ENCODE measurements at places on chromosomes 6 and 20.

GRCh38 chr6:41504466-41505121, 41.6 kb upstream of the FOXP4 start:
- no peak for DNase-seq

DNA sequence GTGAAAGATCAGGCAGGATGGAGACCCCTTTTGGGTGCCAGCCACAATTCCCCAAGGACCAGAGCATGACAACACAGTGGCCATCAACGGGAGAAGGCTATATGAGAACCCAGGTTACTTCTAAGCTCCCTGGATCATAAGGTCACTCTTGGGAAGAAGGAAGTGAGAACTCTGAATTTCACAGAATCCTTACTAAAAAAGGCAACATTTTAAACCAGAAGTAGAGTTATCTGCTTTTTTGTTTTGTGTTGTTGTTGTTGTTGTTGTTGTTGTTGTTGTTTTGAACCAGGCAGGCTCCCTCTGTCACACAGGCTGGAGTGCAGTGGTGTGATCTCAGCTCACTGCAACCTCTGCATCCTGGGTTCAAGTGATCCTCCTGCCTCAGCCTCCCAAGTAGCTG, 107.4 kb upstream of the TNFAIP3 start:
- no peak for DNase-seq

- DNase-seq, result no peak
Measured at GRCh38 chr6:159325476-159325875, 156.3 kb downstream of the FNDC1 start.

DNA sequence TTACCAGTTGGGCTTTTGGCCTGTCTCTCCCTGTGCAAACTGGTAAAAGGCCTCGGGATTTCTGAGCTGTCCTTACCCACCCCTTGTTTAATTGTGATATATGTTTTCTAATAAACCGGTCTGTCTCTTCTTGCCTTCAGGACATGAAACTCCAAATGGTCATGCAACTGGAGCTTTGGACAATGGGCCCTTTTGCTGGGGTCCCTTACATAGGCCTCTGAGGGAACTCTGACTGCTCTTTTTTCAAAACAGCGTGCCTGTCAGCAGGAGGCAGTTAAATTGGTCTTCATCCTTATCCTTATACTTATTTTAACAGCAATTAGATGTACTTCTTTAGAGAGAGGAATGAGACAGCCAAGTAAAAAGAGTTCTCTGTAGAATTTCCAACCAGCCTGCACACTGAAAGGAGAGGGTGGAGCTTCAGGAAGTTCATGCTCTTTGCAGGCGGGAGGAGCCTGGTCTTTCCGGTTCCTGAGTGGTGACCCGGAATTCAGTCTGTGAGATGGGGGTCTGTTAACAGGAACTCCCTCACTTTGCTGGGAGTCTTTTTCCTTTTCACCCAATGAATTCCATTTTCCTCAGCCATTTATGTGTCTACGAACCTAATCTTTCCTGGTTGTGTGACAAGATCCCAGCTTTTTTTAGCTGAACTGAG, 299.6 kb upstream of the GJE1 start:
- no peak for DNase-seq

DNA sequence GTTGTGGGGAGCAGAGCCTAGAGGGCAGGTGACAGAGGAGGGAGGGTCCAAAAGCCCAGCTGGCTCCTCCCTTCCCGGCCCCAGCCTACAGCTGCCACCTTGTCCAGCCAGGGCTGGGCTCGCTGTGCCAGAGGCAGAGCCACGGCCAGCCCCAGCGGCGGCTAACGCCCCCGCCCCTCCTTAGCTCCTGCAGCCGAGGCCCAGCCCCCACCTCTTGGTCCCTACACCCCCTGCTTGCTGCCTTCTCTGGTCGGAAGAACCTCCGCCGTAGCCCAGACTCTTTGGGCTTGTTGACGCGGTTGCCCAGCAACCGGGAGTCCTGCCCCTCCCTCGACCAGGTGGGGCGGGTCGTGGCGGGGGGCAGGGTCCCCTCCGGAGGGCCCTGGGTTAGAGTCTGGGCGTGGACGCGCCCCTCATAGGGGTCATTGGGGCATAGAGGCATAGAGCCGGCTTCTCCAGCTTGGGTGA, 521 bp upstream of the LKAAEAR1 start:
- no peak for DNase-seq

- DNase-seq, result no peak
Measured at GRCh38 chr20:32451682-32452461, 93.7 kb downstream of the ASXL1 start.

DNA sequence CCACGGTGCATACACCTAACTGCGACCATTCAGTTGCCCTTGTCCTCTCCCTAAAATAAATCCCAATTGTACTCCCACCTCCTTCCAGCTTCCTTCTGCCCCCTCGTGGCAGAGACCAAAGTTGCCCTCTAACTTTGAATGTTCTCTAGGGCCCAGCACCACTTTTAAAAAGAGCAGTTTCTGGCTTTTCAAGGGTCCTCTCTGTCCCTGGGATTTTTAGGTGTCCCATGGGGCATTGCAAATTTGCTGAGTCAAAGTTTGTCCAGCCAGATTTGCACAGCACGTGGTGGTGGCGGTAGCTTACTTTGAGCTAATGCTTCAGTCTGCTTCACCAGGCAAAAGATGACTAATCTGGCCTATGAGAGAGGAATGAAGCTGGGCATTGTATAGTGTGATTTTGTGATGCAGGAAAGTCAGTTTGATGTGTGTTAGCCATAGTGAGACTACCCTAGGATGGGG, 100.2 kb downstream of the PERP start:
- DNase-seq, result no peak

- DNase-seq, result no peak
Measured at GRCh38 chr20:63525971-63526370, 5.4 kb downstream of the PPDPF start.

- DNase-seq, result no peak
Measured at GRCh38 chr20:49570828-49571552, 3.1 kb upstream of the PTGIS start.

GRCh38 chr6:163293286-163293685, 121.2 kb upstream of the QKI start:
- DNase-seq, result no peak

GRCh38 chr6:138204792-138205384, 13.4 kb downstream of the PBOV1 start:
- DNase-seq, result no peak

GRCh38 chr20:49657118-49657901, 56.4 kb downstream of the B4GALT5 start:
- DNase-seq, result no peak

DNA sequence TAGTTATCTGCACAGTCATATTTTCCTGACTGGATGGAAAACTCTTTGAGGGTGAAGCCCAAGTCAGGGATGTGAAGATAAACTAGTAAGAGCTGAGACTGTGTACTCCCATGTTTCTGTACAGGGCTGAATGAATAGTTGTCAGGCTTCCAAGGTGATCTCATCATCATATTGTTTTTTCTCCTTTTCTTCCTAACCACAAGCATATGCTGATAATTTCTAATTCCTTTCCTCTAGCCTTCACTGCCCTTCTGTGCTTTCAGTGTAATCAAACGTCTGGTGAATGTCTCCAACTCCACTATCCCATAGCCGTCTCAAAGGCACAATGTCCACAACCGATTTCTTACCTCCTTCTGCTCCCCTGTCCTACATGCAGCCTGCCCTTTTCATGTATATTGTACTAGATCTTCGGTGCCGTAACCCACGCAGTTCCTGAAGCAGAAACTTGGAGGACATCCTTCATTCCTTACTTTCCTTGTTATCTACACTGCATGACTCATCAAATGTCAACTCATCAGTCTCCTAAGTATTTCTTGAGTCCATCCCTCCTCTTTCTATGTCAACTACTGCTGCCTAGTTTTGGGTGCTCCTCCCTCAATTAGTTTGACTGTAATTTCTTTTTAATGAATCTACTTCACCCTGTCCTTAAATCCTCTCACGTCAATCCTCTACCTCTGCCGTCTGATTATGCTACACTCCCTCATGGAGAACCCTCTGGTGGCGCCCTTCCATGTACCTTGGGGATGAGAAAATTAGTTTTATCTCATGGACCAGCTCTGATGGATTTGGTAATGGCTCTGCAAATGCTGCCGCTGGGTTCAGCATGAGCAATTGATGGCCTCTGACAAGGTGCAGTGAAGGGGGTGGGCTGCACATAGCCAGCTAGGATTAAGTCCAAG, 21.9 kb downstream of the NCOA7 start:
- DNase-seq, result no peak

GRCh38 chr6:70160276-70160675, 142.6 kb downstream of the COL9A1 start:
- DNase-seq, result no peak

DNA sequence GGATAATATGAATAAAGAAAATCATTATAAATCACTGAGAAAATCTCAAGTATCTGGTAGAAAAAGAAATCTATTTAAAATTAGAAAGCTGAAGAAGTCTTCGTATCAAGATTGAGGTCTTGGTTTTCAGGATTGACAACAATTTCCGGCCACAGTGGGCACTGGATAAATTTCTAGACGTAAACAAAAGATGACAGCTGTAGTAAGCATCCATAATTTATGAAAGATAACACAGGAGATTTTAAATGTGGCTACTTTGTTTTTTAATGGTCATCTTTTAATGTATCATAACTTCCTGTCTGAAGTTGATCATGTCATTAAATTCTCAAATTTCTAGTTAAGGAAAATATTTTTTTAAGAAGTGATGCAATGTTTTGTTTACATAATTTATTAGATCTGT, 444.2 kb downstream of the HTR1B start:
- no peak for DNase-seq

DNA sequence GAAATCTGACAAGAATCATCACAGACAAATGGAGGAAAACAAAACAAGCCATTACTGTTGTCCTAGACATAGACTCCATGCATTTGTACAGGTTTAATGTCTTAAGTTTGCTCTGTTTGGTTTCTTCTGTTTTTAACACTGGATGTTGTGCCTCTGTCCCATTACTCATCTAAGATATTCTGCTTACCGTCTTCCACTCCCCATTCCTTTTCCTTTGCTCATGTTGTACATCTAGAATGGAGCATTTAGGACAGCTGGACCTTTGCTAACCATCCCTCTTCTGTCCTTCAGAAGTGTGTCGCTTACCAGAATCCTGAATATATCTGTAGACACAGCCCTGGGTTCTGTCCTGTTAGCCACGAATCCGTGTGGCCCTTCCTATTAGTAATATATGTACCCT, 35.2 kb downstream of the RAB22A start:
- DNase-seq, result no peak

DNA sequence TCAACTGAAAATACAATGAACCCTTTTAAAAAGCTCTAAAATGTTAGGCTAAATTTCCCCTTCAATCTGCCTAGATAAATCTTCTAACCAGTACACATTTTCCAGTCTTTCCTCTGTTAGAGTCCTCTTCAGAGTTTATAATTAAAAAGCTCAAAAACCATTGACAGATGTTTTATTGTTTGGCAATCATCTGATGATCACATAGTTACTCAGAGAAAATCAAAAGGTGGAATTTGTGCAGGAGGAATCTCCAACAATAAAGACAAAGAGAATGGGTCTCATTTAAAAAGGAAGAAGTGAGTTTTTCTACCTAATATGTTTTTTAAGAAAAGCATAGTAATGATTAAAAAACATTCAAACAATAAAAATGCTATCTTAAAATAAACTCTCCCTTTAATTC, 3.1 kb downstream of the TRAPPC3L start:
- no peak for DNase-seq

DNA sequence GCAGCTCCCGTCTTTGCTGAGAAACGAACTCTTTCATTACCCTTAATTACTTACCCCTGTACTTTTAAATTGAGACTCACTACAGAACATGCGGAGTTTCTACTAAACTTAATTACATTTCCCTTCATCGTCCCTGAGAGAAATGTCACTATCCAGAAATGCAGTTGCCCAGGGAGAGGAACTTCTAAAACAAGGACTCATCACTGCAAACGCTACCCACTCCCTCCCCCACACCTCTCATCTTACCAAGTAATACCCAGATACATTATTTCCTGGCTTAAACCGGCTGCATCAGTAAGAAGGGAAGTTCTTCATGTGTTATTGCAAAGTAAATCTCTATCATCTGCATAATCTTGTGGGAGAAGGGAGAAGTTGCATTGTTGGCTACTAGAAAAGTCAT, 138.3 kb downstream of the IPCEF1 start:
- DNase-seq, result no peak

DNA sequence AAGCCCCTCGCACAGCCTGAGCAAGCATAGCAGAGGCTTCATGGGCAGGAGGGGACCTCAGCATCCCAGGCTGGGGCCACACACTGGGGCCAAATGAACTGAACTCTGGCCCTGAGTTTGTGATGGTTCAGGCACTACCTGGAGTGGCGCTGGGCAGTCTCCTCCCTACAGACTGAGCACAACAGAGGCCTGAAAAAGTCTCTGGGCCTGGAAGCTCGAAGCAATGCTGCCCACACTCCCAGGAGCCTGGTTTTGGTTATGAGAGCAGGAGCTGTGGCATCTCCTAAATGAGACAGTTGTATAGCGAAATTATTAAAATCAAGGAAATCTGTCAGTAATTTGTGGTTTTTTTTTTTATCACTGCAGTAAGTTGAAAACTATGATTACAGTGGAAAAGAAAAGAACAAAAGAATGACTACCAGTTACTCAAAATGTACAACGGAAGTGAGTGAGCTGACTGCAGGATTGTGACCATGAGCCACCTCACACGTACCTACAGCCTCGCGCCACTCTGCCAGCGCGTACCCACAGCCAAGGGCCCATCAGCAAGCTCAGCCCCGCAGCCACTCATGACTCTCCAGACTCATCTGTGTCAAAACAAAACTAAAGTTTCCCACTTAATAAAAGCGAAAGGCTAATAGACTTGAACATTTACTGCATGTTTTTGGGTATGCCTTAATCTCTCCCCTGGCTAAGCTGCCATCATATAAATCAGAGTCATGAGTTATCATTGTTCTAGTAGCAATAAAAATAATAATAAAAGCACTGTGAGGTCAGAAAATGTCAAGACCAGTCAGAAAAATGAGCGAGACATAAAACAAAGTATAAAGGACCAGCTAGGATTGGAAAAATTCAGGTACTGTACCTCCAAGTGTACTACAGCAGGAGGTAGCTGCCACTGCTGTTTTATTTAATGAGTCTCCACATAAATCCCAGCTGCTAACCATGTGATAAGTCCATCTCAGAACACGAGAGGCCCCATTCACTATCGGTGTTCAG, 177.0 kb downstream of the FOXC1 start:
- no peak for DNase-seq

- DNase-seq, result no peak
Measured at GRCh38 chr20:11267131-11267761, 593.4 kb upstream of the JAG1 start.

DNA sequence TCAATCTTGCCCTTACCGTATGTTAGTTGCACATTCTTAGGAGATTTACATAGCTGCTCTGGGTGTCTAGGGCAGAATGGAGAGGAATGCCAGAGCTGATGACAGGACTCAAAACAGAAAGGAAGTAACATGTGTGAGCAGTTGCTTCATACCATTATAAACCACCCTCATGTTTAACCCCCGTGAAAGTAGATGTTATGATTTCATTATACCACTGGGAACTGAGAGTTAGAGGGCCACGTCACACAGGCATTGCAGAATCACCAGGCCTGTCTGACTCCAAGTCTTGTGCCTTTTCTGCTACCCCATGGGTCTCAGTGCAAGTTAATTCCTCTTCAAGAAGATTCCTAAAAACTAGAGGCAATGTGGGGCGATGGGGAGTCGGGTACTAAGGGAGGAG, 23.5 kb upstream of the SIM1 start:
- no peak for DNase-seq

GRCh38 chr6:138292482-138292881, 74.2 kb upstream of the PBOV1 start:
- DNase-seq, result no peak

- DNase-seq, result no peak
Measured at GRCh38 chr6:146673069-146673468, 74.3 kb downstream of the ADGB start.

Data from NCI-H2081 treated with DMSO at 0.1 percent for 48 hours (cell line).